ENCODE measurements at places on chromosomes 2 and 18. TPM values are rescaled to one million over a fixed set of nuclear protein-coding genes. Genes with fewer than 3 reads are reported as not detected.
A peak's percentile ranks its signal among the peaks of the same experiment; 100 is the strongest.

DNA sequence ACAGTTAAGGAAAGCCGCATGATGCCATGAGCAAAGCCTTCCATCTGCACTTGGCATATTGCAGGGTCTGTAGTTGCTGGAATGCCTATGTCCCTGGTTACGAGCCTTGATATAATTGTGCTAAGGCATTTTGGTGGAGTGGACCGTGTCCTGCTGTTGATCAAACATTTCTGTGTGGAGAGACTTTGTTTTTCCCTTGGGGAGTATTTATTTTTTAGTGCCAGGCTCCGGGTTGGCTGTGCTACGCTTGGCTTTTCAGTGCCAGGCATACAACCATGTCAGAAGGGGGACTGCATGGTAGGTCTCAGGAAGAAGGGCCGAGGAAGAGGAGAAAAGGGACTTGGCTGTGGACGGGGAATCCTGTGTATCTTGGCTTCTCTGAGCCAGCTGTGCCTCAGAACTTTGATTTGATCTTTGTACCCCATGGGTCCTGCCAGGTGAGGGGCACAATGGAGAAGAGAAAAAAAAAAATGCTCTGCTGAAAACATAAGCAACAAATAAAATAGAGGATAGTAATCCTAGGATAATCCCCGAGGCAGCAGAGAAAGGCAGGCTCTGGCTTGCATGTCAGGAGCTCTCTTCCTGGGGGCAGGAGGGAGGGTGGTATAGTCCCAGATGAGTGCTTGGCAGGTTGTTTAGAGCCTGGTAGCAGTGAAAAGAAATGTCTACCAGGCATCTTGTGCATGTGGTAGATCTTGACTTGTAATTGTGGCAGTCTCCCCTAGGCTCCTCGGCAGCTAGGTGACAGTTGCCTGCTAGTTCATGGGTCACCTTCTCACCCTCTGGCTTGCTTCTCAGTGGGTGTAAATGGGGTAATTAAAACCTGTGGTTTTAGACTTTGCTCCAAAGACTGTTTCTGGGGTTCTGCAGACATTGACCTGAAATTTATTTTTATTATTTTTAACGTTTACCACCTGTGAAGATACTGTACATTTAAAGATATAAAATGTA is 233.0 kb downstream of the NEDD4L start:
- DNase-seq = no peak
- peak overlapping the region; percentile 74 for H3K27ac ChIP-seq
- peaks cover 28% of the 10 kb centered on the region for H3K4me1 ChIP-seq
- no peaks in the 10 kb centered on the region for H3K27me3 ChIP-seq
- no peaks in the 10 kb centered on the region for H3K36me3 ChIP-seq
- H3K4me3 ChIP-seq = no peak overlapping the region

The HJURP gene
- total RNA-seq = not detected

GRCh38 chr2:12618576-12618975 is 98.2 kb upstream of the TRIB2 start:
- H3K4me3 ChIP-seq = no peak overlapping the region
- H3K36me3 ChIP-seq = no peaks in the 10 kb centered on the region
- no peaks in the 10 kb centered on the region for H3K4me1 ChIP-seq

The GCG gene
- not detected for total RNA-seq

The ALPP gene
- total RNA-seq = 51.5 TPM

DNA sequence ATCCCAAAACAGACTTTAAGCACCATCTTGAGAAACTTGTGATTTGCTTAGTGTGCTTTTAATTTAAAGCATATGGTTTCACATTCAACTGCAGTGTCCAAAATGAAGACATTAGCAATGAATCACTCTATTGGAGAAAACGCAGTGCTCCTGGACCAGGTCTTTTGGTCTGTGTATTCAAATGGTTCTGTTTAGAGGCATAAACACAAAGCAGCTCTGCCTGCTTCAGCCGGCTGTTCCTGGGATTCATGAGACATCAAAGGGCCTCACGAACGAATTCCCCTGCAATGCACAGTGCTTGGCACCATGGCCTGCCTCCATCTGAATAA is 117.1 kb upstream of the SP5 start:
- no peaks in the 10 kb centered on the region for H3K4me1 ChIP-seq
- H3K4me3 ChIP-seq = no peak overlapping the region
- DNase-seq = no peak
- no peaks in the 10 kb centered on the region for H3K36me3 ChIP-seq
- H3K27ac ChIP-seq = no peak overlapping the region

The STPG4 gene
- 1.2 TPM for total RNA-seq

DNA sequence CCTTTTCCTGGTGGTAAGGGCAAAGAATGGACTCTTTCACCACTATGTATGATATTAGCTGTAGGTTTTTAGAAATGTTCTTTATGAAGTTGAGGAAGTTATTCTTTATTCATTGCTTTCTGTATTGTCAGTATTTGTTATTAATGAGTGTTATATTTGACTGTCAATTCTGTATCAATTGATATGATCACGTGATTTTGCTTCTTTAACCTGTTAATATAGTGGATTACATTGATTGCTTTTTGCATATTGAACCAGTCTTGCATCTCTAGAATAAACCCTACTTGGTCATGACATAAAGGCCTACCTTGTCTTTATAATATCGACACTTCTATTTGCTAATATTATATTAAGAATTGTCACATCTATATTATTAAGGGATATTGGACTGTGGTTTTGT is 18.3 kb upstream of the ST6GAL2 start:
- H3K27me3 ChIP-seq = no peaks in the 10 kb centered on the region
- no peak overlapping the region for H3K27ac ChIP-seq
- H3K4me3 ChIP-seq = no peak overlapping the region
- DNase-seq = no peak
- no peaks in the 10 kb centered on the region for H3K4me1 ChIP-seq

- H3K4me1 ChIP-seq = no peaks in the 10 kb centered on the region
- no peak overlapping the region for H3K4me3 ChIP-seq
- no peaks in the 10 kb centered on the region for H3K27me3 ChIP-seq
Measured at GRCh38 chr2:191740759-191741158, 62.8 kb downstream of the NABP1 start.

DNA sequence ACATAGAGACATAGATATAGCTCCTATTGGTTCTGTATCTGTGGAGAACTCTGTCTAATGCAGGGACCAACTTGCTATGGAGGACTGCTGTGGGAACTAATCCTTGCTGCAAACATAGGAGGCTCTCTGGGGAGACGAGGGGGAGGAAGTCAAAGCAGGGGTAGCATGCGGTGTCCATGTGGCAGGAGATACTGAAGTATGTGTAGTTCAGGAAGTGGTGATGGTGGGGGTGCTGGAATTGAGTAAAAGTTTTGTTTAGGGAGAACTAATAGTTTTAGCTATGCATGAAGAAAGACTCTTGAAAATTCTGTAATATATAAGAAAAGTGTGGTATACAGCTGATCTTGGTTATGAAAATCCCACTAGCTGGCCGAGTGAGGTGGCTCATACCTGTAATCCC is 62.0 kb downstream of the ANKRD44 start:
- H3K4me1 ChIP-seq = peaks cover 6% of the 10 kb centered on the region
- H3K4me3 ChIP-seq = no peak overlapping the region
- no peaks in the 10 kb centered on the region for H3K27me3 ChIP-seq
- no peak overlapping the region for H3K27ac ChIP-seq

The SMIM21 gene
- not detected for total RNA-seq

GRCh38 chr2:117958186-117958585 is 55.7 kb downstream of the CCDC93 start:
- no peaks in the 10 kb centered on the region for H3K36me3 ChIP-seq
- H3K4me3 ChIP-seq = no peak overlapping the region
- DNase-seq = peak; percentile 51
- H3K4me1 ChIP-seq = peaks cover 14% of the 10 kb centered on the region
- H3K27me3 ChIP-seq = no peaks in the 10 kb centered on the region

GRCh38 chr2:23020659-23021058 is 364.3 kb upstream of the KLHL29 start:
- DNase-seq = no peak
- H3K27ac ChIP-seq = no peak overlapping the region
- no peaks in the 10 kb centered on the region for H3K4me1 ChIP-seq
- H3K36me3 ChIP-seq = no peaks in the 10 kb centered on the region
- H3K27me3 ChIP-seq = no peaks in the 10 kb centered on the region
- no peak overlapping the region for H3K4me3 ChIP-seq

DNA sequence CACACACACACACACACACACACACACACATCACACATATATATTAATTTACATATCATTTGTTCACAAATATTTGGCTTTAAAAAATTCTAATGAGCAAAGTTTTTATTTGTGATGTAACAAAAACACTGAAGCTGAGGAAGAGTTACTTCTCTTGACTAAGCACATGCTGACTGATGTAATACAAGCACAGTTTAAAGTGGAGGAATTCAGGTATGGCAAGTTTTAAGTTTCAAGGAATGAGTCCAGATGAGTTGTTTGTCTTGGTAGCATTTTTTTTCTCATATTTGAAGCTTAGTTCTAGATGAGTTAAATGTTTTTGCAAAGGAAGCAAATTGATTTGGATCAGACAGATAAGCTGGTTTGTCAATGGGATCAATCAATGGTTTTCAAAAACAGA is 20.2 kb upstream of the CALCRL start:
- DNase-seq = no peak
- H3K27ac ChIP-seq = no peak overlapping the region
- no peaks in the 10 kb centered on the region for H3K27me3 ChIP-seq
- H3K36me3 ChIP-seq = no peaks in the 10 kb centered on the region
- no peak overlapping the region for H3K4me3 ChIP-seq
- no peaks in the 10 kb centered on the region for H3K4me1 ChIP-seq

GRCh38 chr2:8196316-8196715 is 485.5 kb upstream of the ID2 start:
- DNase-seq = no peak
- H3K27ac ChIP-seq = no peak overlapping the region
- H3K4me1 ChIP-seq = no peaks in the 10 kb centered on the region
- no peaks in the 10 kb centered on the region for H3K36me3 ChIP-seq
- H3K27me3 ChIP-seq = no peaks in the 10 kb centered on the region
- no peak overlapping the region for H3K4me3 ChIP-seq

- H3K4me3 ChIP-seq = no peak overlapping the region
- no peak for DNase-seq
Measured at GRCh38 chr2:241608881-241609280, 28.1 kb downstream of the THAP4 start.

The RTP5 gene
- 0.17 TPM for total RNA-seq

The HTR2B gene
- total RNA-seq = 1.0 TPM

The IL1R2 gene
- 76.7 TPM for total RNA-seq

DNA sequence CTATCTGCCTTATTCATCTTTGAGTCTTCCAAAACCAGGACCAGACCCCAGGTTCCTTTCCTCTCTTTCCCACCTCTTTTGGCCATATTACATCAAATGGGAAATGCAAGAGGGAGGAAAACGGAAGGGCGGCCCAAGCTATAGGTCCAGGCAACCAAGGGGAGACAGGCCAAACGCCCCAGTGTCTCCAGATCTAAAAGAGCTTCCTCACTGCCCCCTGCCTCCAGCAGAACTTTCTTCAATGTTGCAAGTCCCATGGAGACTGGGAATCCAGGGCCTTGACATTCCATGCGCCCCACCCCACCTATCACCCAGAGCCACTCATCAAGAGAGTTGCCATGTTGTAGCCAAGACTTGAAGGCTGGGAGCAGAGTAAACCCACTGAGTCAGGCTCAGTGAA is 15.4 kb downstream of the TNS1 start:
- H3K27ac ChIP-seq = peak overlapping the region; percentile 74
- peaks cover 23% of the 10 kb centered on the region for H3K4me1 ChIP-seq
- no peaks in the 10 kb centered on the region for H3K36me3 ChIP-seq
- DNase-seq = no peak

The WDPCP gene
- 9.6 TPM for total RNA-seq

The FAM237A gene
- total RNA-seq = not detected

The KLF7 gene
- 43.7 TPM for total RNA-seq

DNA sequence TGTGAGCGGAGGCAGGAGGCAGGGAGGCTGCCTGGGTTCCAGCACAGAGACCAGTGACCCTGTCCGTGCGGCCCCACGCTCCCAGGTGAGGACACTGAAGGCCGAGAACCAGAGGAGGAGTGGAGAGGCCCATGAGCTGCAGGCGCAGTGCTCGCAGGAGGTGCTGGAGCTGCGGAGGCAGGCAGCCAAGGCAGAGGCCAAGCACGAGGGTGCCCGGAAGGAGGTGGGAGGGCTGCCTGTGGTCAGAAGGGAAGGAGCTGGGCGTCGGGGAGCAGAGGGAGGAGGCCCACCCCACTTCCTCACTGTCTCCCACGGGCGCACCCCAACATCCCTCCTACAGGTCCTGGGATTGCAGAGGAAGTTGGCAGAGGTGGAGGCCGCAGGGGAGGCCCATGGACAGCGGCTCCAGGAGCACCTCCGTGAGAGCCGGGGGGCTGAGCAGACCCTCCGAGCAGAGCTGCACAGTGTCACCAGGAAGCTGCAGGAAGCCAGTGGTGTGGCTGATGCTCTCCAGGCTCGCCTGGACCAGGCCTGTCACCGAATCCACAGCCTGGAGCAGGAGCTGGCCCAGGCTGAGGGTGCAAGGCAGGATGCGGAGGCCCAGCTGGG is 33.0 kb upstream of the SNED1 start:
- no peak overlapping the region for H3K4me3 ChIP-seq
- peak overlapping the region; percentile 34 for H3K27ac ChIP-seq
- H3K36me3 ChIP-seq = no peaks in the 10 kb centered on the region
- H3K27me3 ChIP-seq = no peaks in the 10 kb centered on the region
- peak; percentile 79 for DNase-seq
- H3K4me1 ChIP-seq = peaks cover 13% of the 10 kb centered on the region

GRCh38 chr18:25351777-25352628 is at the start of gene ZNF521:
Gene ZNF521 (minus strand): TSS chr18:25352166. CDS start chr18:25350946, 1,220 bp downstream.
- DNase-seq = peak; percentile 76
- H3K36me3 ChIP-seq = no peaks in the 10 kb centered on the region
- H3K4me3 ChIP-seq = peak within 1 kb of the TSS; percentile 63
- H3K27ac ChIP-seq = peak within 1 kb of the TSS; percentile 81
- peaks cover 16% of the 10 kb centered on the region for H3K27me3 ChIP-seq

DNA sequence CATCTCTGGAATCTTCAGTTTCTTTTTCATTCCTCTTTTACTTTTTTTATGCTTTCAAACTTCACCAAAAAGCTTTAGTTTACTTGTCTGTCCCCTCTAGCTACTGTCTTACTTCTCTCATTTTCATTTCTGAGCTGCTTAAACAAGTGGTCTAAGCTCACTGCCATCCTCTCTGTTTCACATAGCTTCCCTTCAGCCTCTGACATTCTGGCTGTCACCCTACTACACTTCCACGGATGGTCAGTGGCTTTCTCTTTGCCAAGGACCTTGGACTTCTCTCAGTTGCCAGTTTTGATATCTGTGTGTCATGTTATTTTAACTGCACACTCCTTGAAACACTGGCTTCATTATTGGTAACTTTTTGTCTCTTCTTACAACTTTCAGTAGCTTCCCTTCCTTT is 176.1 kb downstream of the IKZF2 start:
- no peak overlapping the region for H3K4me3 ChIP-seq
- no peaks in the 10 kb centered on the region for H3K36me3 ChIP-seq
- no peak overlapping the region for H3K27ac ChIP-seq
- no peaks in the 10 kb centered on the region for H3K27me3 ChIP-seq
- H3K4me1 ChIP-seq = no peaks in the 10 kb centered on the region
- no peak for DNase-seq

DNA sequence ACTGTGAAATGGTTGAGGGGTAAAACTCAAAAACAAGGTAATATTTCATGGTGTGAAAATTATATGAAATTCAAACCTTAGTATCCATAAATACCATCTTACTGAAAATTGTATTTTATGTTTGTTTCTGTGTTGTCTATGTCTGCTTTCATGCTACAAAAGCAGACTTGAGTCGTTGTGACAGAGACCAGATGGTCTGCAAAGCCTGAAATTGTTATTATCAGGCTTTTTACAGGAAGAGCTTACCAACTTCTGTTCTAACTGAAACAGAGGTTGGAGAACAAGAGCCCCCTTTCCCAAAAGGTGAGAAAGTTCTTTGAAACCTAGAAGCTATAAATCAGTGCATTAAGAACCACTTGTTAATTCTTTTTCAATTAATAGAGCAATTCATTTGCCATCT is 110.0 kb downstream of the COL4A4 start:
- no peak overlapping the region for H3K4me3 ChIP-seq
- no peak overlapping the region for H3K27ac ChIP-seq
- H3K27me3 ChIP-seq = no peaks in the 10 kb centered on the region
- no peak for DNase-seq
